ENCODE measurements at places on chromosomes 3 and 15. TPM values are rescaled to one million over a fixed set of nuclear protein-coding genes. Genes with fewer than 3 reads are reported as not detected.

The ITIH1 gene
- total RNA-seq, result 0.47 TPM

The SNTN gene
- total RNA-seq, result 0.29 TPM

The UPK1B gene
- 32.8 TPM for total RNA-seq

The TWF2 gene
- 49.1 TPM for total RNA-seq

The RAF1 gene
- 63.4 TPM for total RNA-seq

The C2CD4A gene
- 17.6 TPM for total RNA-seq

- DNase-seq, result peak; percentile 17
- no peaks in the 10 kb centered on the region for H3K36me3 ChIP-seq
- H3K27ac ChIP-seq, result no peak overlapping the region
- peaks cover 15% of the 10 kb centered on the region for H3K4me1 ChIP-seq
- H3K27me3 ChIP-seq, result no peaks in the 10 kb centered on the region
Observed at GRCh38 chr3:99562138-99562537, 76.3 kb upstream of the COL8A1 start.

DNA sequence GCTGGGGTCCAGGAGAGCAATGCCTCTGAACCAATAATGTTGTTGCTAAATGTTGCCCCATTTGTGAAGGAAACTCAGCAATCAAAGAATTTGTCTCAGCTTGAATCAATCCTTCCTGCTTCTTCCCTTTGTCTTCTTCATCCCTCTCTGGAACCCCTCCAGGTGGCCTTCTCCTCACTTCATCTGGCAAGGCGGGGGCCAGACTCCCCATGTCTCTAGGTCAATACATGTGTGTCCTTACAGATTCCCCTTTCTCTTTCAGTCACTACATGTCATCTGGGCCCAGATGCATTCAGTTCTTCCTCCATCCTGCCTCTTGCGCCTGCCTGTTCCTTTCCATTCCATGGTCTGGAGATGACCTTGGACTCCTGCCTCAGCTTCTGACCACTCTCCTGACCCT, 8.0 kb upstream of the LTF start:
- DNase-seq, result no peak
- no peak overlapping the region for H3K27ac ChIP-seq
- H3K4me3 ChIP-seq, result no peak overlapping the region

GRCh38 chr3:45145223-45145622, 955 bp downstream of the CDCP1 start:
- H3K36me3 ChIP-seq, result peaks cover 21% of the 10 kb centered on the region
- no peaks in the 10 kb centered on the region for H3K27me3 ChIP-seq
- peaks cover 16% of the 10 kb centered on the region for H3K4me1 ChIP-seq
- DNase-seq, result no peak

GRCh38 chr15:50330921-50331320, 24.1 kb downstream of the GABPB1 start:
- H3K4me3 ChIP-seq, result no peak overlapping the region
- no peaks in the 10 kb centered on the region for H3K27me3 ChIP-seq
- DNase-seq, result no peak
- no peaks in the 10 kb centered on the region for H3K36me3 ChIP-seq
- no peaks in the 10 kb centered on the region for H3K4me1 ChIP-seq

DNA sequence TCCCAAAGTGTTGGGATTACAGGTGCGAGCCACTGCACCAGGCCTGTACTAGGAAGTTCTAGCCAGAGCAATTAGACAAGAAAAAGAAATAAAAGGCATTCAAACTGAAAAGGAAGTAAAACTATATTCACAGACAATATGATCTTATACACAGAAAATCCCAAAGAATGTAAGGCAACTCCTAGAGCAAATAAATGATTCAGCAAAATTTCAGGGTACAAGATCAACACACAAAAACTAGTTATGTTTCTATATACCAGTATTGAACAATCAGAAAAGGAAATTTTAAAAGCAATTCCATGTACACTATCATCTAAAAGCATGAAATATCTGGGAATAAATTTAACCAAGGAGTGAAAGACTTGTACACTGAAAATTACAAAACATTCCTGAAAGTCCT, 180.6 kb downstream of the PDE8A start:
- no peak overlapping the region for H3K4me3 ChIP-seq
- peaks cover 18% of the 10 kb centered on the region for H3K4me1 ChIP-seq
- H3K27me3 ChIP-seq, result no peaks in the 10 kb centered on the region
- peaks cover 9% of the 10 kb centered on the region for H3K36me3 ChIP-seq
- no peak overlapping the region for H3K27ac ChIP-seq

- DNase-seq, result peak; percentile 88
- H3K4me3 ChIP-seq, result no peak overlapping the region
- peaks cover 16% of the 10 kb centered on the region for H3K36me3 ChIP-seq
- no peaks in the 10 kb centered on the region for H3K27me3 ChIP-seq
- H3K27ac ChIP-seq, result no peak overlapping the region
Observed at GRCh38 chr3:52220380-52221026, 4.9 kb downstream of the TLR9 start.

DNA sequence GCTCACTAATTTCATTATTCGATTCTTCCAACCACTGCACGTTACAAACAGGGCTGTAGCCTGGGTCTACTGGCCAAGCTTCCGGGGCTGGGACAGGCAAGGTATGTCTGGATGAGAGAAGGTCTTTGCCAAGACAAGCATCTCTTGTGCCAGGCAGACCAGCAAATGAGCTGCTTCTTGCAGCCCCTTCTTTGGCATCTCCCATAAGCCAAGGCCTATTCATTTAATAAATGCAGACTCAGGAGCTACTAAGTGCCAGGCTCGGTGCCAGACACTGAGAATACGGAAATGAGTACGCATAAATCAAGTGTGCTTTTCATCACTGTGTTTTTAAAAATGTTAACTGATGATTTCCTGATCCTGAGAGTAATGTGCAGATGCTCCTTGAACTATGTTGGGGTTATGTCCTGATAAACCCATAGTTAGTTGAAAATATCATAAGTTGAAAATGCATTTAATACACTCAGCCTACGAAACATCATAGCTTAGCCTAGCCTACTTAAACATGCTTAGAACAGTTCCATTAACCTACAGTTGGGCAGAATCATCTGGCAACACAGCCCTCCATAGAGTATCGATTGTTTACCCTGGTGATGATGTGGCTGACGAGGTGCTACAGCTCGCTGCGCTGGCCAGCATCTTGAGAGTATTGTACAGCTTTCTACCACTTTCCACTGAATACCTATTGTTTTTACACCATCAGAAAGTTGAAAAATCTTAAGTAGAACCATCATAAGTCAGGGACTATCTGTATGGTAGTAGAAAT, 135.0 kb upstream of the CTDSPL start:
- H3K36me3 ChIP-seq, result no peaks in the 10 kb centered on the region
- peaks cover 76% of the 10 kb centered on the region for H3K27me3 ChIP-seq
- no peaks in the 10 kb centered on the region for H3K4me1 ChIP-seq
- H3K27ac ChIP-seq, result no peak overlapping the region
- no peak for DNase-seq
- H3K4me3 ChIP-seq, result no peak overlapping the region

GRCh38 chr3:148881286-148881685, 16.2 kb downstream of the CPA3 start:
- H3K36me3 ChIP-seq, result peaks cover 5% of the 10 kb centered on the region
- H3K4me3 ChIP-seq, result no peak overlapping the region
- no peak overlapping the region for H3K27ac ChIP-seq
- no peaks in the 10 kb centered on the region for H3K27me3 ChIP-seq
- DNase-seq, result no peak

GRCh38 chr15:58605931-58606530, 143.5 kb downstream of the ADAM10 start:
- H3K4me1 ChIP-seq, result peaks cover 69% of the 10 kb centered on the region
- no peaks in the 10 kb centered on the region for H3K27me3 ChIP-seq

DNA sequence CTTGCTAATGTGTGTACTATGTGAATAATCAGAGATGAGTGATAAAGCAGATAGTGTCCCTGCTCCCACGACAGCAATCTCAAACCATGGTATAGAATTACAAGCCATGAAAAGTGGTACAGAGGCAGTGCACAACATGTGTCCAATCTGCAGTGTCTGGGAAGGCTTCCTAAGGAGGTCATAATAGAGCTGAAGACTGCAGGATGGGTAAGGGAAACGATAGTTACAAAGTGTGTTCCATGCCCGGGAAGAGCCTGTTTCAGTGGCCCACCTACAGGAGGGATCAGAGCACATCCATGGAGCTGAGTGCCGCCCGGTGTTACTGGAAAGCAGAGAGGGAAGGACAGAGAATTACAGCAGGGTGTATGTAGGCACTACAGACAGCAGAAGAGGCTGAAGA, 48.9 kb downstream of the PAK2 start:
- no peak overlapping the region for H3K4me3 ChIP-seq
- no peaks in the 10 kb centered on the region for H3K27me3 ChIP-seq
- DNase-seq, result no peak
- H3K36me3 ChIP-seq, result peaks cover 26% of the 10 kb centered on the region

- no peak overlapping the region for H3K27ac ChIP-seq
- no peaks in the 10 kb centered on the region for H3K4me1 ChIP-seq
- H3K27me3 ChIP-seq, result peaks cover 48% of the 10 kb centered on the region
- H3K4me3 ChIP-seq, result no peak overlapping the region
- H3K36me3 ChIP-seq, result no peaks in the 10 kb centered on the region
- no peak for DNase-seq
Observed at GRCh38 chr3:112967828-112968227, 7.1 kb downstream of the CD200R1 start.

DNA sequence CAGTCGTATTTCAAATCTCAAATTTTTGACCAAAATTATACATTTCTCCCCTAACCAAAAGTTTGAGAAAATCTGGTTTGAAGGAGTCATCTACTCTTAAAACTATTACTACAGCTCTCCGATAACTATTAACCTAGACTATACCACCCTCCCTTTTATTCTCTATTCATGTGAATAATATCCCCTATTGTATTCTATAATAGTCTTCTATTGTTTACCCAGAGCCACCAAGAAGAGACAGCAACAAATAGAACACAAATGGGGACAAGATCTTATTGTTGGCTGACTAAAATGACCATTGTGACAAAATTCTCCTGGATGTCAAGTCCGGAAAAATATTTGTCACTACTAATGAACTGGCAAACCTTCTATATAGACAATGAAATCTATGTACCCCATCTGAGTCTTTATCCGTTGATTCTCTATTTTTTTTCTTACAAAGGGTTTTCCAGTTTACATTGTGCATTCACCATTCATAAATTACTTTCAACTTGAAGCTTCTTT, 618.0 kb downstream of the CADM2 start:
- no peaks in the 10 kb centered on the region for H3K27me3 ChIP-seq
- H3K27ac ChIP-seq, result no peak overlapping the region
- no peak for DNase-seq
- no peak overlapping the region for H3K4me3 ChIP-seq
- H3K4me1 ChIP-seq, result peaks cover 19% of the 10 kb centered on the region

GRCh38 chr3:40170395-40170794, 139.1 kb upstream of the EIF1B start:
- H3K4me1 ChIP-seq, result no peaks in the 10 kb centered on the region
- no peak overlapping the region for H3K27ac ChIP-seq
- H3K36me3 ChIP-seq, result no peaks in the 10 kb centered on the region
- DNase-seq, result no peak

DNA sequence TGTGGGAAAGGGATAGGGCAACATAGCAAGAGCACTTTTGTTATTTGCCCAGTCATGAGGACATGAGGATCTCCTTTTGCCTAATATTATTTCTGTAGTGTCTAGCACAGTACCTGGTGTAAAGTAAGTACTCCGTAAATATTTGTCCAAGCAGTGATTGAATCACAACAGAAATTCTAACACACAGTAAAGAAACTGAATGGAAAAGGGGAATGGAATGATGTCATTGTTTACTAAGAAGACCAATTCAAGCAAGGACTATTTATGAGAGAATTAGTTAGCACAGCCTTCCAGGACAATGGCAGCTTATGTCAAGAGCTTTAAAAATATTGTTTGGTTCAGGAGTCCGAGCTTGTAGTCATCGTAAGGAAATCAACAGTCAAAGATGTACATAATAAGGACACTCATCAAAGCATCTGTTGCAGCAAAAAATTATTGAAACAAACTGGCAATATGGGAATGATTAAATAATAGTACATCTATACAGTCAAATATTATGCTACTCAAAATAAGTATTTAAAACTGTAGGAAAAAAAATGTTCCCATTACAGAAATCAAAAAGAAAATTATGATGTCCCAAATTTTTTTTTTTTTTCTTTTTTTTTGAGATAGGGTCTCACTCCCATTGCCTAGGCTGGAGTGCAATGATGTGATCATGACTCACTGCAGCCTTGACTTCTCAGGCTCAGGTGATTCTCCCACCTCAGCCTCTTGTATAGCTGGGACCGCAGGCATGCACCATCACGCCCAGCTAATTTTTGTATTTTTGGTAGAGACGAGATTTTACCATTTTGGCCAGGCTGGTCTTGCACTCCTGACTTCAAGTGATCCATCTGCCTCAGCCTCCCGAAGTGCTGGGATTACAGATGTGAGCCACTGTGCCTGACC, 17.9 kb downstream of the CAPN7 start:
- H3K4me3 ChIP-seq, result no peak overlapping the region
- H3K4me1 ChIP-seq, result no peaks in the 10 kb centered on the region
- H3K36me3 ChIP-seq, result peaks cover 13% of the 10 kb centered on the region
- H3K27me3 ChIP-seq, result no peaks in the 10 kb centered on the region
- H3K27ac ChIP-seq, result no peak overlapping the region

DNA sequence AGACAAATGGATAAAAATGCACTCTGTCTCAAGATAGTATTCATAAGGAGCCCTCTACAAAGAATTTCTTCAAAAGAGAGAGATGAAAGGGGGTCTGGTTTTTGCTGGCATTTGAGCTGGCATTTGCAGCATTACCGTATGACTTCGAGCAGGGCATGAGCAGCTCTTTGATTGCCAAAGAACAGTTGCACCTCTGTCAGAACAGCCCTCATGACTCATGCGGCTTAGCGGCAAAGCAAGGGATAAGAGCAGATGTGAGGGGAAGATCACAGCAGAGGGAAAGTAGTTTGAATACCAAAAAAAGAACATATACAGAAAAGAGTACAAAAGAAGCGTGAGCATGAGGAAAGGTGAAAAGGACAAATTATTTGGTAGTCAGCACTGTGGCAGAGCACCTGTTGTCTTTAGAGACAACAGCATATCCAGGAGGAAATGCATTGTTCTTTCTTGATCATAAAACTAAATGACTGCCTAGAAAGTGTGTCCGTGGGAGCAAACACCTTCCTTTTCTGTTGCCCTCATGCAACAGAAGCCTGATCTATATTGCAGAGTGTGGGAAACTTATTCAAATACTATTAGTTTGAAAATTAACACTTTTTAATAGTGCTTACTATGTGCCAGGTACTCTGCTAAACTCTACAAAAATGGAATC, 80.5 kb upstream of the SLC24A5 start:
- no peak overlapping the region for H3K27ac ChIP-seq
- no peak overlapping the region for H3K4me3 ChIP-seq
- no peak for DNase-seq
- H3K4me1 ChIP-seq, result no peaks in the 10 kb centered on the region
- H3K36me3 ChIP-seq, result no peaks in the 10 kb centered on the region

DNA sequence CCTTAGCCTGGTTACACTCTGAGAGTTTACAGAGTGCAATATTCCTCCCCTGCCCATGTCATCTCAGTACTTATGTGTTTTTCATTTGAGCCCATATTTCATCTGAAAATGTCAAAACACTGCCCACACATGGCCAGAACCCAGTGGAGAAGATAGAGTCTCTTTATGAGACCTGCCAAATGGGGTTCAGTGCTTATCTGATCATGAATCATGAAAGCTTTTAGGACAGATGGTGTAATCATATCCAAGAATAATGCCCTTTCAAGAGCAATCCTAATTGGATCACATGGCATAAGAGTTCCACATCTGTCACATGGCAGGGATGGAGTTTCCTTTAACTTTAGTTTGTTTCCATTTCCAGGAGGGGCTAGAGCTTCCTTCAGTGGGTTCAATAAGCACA, 77.2 kb upstream of the AGBL1 start:
- H3K27ac ChIP-seq, result no peak overlapping the region
- H3K27me3 ChIP-seq, result peaks cover 72% of the 10 kb centered on the region
- no peaks in the 10 kb centered on the region for H3K36me3 ChIP-seq
- H3K4me1 ChIP-seq, result no peaks in the 10 kb centered on the region

GRCh38 chr3:52439426-52440248, 5.3 kb downstream of the SEMA3G start:
- no peak for DNase-seq
- no peaks in the 10 kb centered on the region for H3K36me3 ChIP-seq
- peaks cover 14% of the 10 kb centered on the region for H3K27me3 ChIP-seq
- no peaks in the 10 kb centered on the region for H3K4me1 ChIP-seq
- no peak overlapping the region for H3K4me3 ChIP-seq
- no peak overlapping the region for H3K27ac ChIP-seq
